ENCODE measurements at places on chromosomes 4 and X.

GRCh38 chr4:1041147-1041935, 29.9 kb downstream of the FGFRL1 start:
- H3K4me1 ChIP-seq = peaks cover 2% of the 10 kb centered on the region
- no peak for DNase-seq
- H3K27ac ChIP-seq = no peak overlapping the region
- H3K27me3 ChIP-seq = peaks cover 17% of the 10 kb centered on the region
- H3K36me3 ChIP-seq = no peaks in the 10 kb centered on the region

- peaks cover 55% of the 10 kb centered on the region for H3K4me1 ChIP-seq
- H3K4me3 ChIP-seq = peak overlapping the region; percentile 89
- H3K27me3 ChIP-seq = no peaks in the 10 kb centered on the region
- H3K27ac ChIP-seq = peak overlapping the region; percentile 94
These were observed 914 bp downstream of the TRAPPC2 start for GRCh38 chrX:13733506-13733905.

DNA sequence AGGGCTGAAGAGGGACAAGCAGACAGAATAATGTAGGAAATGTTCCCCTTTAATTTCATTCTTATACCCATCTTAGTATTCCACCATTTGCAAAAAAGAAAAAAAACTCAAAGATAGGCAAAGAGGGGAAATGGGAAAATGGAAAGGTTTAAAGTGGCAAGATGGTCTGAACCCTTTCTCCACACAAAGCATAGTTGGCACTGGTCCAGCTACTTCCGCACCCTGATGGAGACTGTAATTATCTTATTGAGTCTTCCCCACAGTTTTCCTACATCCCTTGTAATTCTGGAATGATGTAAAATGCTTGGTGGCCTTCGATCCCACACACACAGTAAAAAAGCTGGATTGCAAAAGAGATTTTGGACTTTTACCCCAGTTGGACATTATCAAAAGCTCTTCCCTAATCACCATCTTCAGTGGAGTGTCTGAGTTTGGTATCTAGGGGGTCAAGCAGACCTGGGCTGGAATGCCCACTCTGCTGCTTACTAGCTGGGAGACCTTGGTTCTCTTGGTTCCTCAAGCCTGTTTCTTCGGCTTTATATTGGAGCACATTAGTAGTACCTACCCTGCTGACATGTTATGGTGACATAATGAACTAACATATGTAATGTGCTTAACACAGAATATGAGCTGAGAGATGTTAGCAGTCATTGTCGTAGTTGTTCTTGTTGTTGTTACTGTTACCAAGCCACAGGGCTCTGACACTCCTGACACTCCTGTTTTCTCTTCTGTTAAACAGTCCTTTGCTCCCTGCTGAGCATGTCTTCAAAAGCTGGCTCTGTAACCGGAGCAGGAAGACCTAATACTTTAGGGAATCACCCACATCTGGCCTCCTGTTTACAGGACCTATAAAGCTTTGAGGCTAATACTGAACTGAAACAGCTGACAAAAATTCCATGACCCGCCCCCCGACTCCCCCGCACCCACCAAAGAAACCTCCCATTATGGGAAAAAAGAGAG, 4.7 kb downstream of the SRPX2 start:
- no peak overlapping the region for H3K4me3 ChIP-seq
- peaks cover 5% of the 10 kb centered on the region for H3K27me3 ChIP-seq
- H3K4me1 ChIP-seq = no peaks in the 10 kb centered on the region
- no peak overlapping the region for H3K27ac ChIP-seq
- DNase-seq = no peak

DNA sequence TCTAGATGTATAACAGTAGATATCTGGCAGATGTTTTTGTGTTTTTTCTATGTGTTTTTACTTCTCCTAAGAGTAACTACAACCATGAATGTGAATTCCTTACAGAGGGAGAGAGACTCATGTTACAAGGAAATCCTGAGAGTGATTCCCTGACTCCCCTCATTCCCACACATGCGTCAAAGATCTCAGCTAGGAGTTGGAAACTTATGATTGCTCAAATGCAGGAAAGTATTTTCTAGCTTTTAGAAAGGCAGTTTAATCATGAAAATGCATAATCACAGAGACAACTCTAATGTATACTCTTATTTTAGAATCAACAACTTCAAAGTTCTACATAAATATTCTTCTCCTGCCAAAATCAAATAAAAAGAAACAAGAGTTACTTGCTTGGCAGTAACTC, 121.8 kb downstream of the PDE5A start:
- H3K4me1 ChIP-seq = no peaks in the 10 kb centered on the region
- no peak for DNase-seq
- H3K27me3 ChIP-seq = no peaks in the 10 kb centered on the region
- no peak overlapping the region for H3K4me3 ChIP-seq

DNA sequence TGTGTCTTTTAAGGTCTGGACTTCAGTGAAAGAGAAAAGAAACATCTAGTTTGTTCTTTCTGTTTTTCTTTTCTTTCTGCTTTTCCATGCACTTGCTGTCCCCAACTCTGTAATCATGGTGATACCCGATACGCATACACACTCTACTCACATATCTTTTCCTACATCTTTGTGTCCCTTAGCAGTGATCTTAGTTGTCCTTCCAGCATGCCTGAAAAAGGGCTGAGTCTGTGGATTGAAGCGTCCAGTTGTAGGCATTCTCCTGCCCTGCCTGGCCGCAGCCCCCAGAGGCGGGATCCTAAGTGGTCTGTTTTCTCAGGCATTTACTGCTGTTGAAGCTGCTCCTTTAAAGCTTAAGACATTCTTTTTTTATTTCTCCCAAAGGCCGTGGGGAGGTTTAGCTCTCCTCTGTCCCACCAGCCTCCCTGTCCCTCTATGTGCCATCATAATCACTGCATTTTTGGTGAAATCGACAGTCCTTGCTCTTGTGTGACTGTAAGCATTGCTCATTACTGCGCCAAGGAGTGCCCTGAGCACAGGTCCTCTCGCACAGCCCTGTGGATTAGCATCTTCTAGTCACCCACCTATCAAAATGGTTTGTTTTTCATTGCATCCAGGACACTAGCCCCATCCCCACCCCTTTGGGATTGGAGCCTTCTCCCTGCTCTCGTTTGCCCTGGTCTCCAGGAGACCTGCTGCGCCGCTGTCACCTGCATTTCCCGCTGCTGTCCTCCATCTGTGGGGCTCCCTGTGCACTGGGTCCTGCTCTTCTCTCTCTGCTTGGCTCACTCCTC, 4.4 kb downstream of the RGS12 start:
- no peak overlapping the region for H3K27ac ChIP-seq
- peaks cover 18% of the 10 kb centered on the region for H3K27me3 ChIP-seq
- H3K36me3 ChIP-seq = no peaks in the 10 kb centered on the region
- H3K4me3 ChIP-seq = no peak overlapping the region
- peaks cover 13% of the 10 kb centered on the region for H3K4me1 ChIP-seq

- peaks cover 3% of the 10 kb centered on the region for H3K36me3 ChIP-seq
- no peaks in the 10 kb centered on the region for H3K4me1 ChIP-seq
- H3K27ac ChIP-seq = no peak overlapping the region
- H3K4me3 ChIP-seq = no peak overlapping the region
These were observed 52.0 kb downstream of the RASL11B start for GRCh38 chr4:52914051-52914605.

DNA sequence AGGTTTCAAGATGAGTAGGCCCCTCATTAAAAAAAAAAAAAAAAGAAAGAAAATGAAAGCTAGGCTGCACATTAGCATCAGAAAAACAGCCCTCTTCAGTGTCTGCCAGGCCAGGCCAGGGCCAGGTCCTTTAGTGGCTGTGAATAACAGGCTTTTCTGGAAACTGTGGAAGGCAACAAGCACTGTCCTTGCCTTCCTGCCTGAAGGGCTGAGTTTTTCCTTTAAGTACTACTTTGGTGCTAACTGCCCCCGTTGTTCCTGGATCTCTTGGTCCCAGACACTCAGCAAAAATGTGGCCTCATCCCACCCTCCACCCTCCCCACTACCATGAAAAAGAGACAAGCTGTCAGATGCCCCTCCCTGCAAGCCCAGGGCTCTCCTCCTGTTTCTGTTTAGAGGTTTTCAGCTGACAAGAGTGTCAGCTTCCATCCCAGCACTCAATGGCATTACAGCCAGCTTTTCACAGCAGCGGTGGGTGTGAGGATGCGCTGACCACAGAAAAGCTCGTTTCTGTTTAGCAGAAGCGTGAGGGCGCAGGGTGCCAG, 174.2 kb downstream of the NHS start:
- H3K4me1 ChIP-seq = peaks cover 25% of the 10 kb centered on the region
- peak overlapping the region; percentile 48 for H3K4me3 ChIP-seq

DNA sequence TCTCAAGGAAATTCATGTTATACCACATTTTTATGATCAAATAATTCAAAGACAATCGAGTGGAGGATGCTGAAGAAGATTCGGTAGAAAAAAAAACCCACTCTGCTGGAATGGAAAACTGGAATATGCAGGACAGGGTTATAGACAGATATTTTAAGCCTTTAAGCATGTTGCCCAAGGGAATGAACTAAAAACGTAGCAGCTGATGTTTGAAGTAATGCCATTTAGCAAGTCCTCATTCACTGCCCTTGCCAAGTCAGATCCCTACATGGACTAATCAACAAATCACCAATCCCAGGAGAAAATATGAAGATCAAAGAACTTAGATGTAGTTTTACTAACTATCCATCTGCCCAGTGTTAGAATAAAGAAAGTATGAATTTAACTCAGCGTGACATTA, 75.6 kb upstream of the ETNPPL start:
- H3K27me3 ChIP-seq = peaks cover 6% of the 10 kb centered on the region
- no peak overlapping the region for H3K27ac ChIP-seq
- no peaks in the 10 kb centered on the region for H3K4me1 ChIP-seq
- DNase-seq = no peak
- H3K4me3 ChIP-seq = no peak overlapping the region

DNA sequence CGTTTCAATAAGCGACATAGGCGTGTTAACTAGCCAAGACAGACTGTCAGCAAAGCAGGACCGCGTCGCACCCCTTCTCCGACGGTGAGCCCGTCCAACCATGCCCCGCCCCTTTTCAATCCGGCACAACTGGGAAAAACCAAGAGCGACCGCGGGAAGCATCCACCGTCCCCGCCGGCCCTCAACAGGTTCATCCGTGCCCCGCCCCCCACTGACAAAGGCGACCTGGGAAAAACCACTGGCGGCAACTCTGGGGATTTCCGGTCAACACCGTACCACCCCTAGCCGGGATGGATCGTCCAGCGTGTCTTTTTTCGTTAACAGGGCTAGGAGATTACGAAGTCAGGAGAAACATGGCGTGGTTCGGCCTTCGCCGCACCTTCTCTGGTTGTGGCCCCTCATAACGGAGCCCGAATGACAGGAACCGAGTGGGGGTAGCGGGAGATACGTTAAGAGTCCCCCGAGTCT, 377 bp downstream of the TIMM17B start:
- peaks cover 26% of the 10 kb centered on the region for H3K4me1 ChIP-seq
- H3K36me3 ChIP-seq = peaks cover 5% of the 10 kb centered on the region
- peak overlapping the region; percentile 96 for H3K27ac ChIP-seq
- peak; percentile 68 for DNase-seq
- peak overlapping the region; percentile 91 for H3K4me3 ChIP-seq
- H3K27me3 ChIP-seq = no peaks in the 10 kb centered on the region

- H3K4me3 ChIP-seq = no peak overlapping the region
- H3K27me3 ChIP-seq = no peaks in the 10 kb centered on the region
- H3K4me1 ChIP-seq = peaks cover 18% of the 10 kb centered on the region
These were observed 19.2 kb downstream of the RAB28 start for GRCh38 chr4:13464973-13465372.

- H3K27ac ChIP-seq = no peak overlapping the region
- peaks cover 2% of the 10 kb centered on the region for H3K27me3 ChIP-seq
- no peak overlapping the region for H3K4me3 ChIP-seq
- no peaks in the 10 kb centered on the region for H3K4me1 ChIP-seq
- no peaks in the 10 kb centered on the region for H3K36me3 ChIP-seq
- no peak for DNase-seq
These were observed 254.2 kb downstream of the DHX15 start for GRCh38 chr4:24330172-24330571.

Data from activated naive CD8-positive, alpha-beta T cell treated with anti-CD3 and anti-CD28 coated beads, Interleukin-2, amount 50 U/mL, for 24 hours (primary cell).